Activated gamma-delta T cell treated with anti-CD3 and anti-CD28 coated beads, Interleukin-2, amount 50 U/mL, for 16 hours (primary cell): ENCODE measurements at places on chromosomes 12 and 14.

DNA sequence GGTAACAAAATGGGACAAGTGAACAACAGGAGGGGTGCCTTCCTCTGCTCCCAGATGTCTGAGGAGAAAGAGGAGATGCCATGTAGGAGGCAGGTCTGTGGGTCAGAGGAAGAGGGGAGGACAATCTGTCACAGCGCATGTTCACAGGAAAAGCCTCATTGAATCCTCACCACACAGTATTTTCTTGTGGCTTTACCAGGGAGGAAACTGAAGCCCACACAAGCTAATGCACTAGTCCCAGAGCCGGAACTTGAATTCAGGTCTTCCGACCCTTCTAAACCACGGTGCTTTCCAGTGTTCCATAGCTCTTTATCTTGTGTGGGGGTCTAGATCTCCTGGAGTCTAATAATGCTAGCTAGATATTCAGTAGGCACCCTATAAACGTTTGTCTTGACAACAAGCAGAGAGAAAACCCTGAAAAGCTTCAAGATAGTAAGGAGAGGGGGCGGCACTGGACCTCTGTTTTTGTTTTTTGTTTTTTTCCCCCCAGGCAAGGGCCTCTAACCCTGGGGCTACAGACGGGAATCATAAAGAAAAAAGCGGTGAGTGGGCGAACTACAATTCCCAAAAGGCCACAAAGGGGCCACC is 371 bp upstream of the SHMT2 start:
- no peak for DNase-seq

DNA sequence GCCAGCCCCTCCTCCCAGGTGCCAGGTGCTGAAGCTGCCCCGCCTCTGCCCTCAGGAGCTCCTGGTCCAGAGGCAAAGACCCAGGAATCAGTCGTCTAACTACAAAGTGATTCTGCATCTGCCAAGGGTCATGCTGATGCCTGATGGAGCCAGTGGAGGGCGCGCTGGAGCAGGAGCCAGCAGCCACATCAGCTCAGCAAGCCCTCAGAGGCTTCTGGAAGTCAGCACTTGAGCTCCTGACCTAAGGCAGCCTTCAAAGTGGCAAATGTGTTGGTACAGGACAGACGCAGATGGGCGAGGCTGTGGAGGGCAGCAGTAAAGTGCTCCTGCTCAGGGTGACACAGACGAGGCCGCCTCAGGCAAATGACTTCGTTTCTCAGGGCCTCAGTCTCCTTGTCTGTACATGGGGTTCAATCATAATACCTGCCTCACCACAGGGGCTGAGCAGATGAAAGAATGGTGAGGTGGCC is 10.9 kb downstream of the C12orf43 start:
- DNase-seq, result peak; percentile 9

DNA sequence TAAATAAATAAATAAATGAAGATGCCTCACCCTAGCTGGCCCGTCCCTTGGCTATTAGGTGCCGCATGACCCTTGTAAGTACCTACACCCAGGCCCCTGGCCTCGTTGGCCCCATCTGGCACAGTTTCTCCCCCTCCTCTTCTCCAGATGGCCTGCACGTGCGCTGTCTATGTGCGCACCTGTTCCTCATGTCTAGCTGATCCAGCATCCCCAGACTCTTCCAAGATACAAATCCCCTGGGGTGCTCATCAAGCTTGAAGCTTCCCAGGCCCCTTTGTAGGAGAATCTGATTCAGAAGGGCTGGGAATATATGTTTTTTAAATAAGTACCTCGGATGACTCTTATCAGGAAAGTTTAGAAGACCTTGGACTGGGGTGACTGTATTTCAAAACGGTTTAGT is 133.3 kb downstream of the CHST11 start:
- DNase-seq, result no peak

DNA sequence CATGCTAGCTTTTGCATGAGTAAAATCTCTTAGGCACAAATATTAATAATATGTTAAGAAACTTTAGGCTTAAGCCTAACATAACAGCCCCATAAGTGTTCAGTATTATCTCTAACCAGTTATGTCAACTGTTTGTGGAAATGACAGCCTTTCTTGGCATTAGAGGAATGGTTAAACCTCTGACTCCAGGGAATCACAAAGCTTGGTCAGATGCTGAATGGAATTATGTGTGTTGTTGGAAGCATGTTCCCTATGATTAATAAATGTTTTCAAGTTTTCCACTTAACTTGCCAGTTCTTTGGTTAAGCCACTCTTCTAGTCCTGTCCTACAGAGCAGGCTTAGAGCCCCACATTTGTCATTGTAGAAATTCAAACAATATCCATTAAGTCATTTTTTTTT is 17.0 kb downstream of the PSEN1 start:
- DNase-seq, result no peak

DNA sequence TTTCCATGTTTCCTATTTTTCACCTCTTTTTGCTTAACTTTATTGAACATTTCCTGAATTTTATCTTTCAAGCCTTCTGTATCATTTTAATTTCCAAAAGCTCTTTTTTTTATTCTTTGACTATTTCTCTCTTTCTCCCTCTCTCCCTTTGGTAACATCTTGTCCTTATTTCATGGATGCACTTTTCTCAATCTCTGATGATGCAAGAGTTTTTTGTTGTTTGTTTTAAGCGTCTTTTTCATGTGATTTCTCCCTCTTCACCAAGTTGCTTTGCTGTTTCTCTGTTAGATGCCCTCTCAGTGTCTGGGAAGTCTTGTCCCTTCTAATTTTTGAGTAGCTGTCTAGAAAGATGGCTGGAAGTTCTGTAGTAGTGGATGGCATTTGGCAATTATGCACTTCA is 62.6 kb downstream of the ANO6 start:
- DNase-seq, result no peak

- no peak for DNase-seq
Observed at GRCh38 chr12:7716381-7716780, 5.1 kb downstream of the DPPA3 start.

DNA sequence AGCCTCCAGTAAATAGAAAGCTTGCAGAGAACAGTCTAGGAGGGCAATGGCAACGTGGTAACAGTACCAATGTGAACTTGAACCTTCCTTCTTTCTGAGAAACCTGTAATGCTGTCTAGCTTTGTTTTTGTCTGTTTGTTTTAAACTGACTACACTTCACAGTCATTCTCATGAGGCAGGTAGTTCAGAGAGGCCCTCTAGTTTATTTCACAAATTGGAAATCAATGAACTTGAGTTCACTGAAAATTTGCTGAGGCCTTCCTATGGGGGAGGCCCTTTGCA is 2.9 kb upstream of the ATP2A2 start:
- DNase-seq, result no peak

DNA sequence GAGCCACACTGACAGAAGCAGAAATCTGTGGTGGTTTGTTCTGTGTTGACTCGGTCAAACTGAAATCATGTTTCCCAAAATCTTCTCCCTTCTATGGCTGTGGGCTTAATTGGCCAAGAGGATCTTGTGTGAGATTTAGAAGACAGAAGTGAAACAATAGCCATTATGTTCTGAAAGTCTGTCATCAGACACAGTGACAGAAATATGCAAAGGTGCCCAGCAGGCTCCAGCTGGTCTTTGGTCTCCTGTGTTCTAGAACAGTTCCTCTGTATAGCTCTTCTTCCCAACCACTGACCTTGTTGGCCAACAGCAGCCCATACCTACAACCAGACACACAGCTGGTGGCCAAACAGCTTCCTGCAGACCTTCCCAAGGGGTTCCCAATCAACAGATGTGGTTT is 25.0 kb upstream of the COCH start:
- DNase-seq, result no peak

DNA sequence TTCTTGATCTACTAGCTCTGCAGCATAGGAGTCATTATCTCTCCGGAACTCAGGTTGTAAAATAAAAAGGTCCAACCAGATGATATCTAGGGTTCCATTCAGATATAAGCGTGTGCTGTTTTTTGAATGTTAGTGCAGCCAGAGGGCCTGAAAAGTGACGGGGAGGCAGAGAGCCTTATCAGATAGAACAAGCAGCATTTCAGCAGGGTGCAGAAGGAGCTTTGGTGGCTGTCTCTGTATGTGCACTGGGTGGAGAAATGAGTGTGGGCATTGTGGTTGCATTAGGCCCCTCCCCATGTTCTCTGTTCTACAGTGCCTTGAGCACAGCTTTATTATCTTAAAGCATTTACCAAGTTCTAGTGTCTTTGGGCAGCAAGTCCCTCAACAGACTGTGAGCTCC is 275.1 kb downstream of the NRXN3 start:
- DNase-seq, result no peak

DNA sequence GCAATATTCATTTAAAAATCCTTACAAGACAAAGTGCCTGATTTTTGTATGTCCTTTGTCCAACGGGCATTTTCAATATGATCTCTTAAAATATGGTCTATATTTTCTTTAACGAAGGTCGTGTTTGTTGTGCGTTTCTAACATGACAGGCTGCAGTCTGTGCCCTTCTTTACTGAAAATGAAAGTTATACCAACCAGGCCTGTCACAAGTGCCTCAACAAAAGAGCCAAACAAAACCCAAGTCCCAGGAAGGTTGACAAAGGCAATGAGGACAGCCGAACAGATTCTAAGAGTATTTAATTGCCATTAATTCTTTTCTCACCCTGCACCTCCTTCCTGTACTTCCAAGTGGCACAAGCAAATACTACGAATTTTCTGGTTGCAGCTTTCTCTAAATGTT is 13.9 kb downstream of the PAX9 start:
- no peak for DNase-seq

- DNase-seq, result no peak
Observed at GRCh38 chr12:111086947-111087700, 166.7 kb upstream of the MYL2 start.

DNA sequence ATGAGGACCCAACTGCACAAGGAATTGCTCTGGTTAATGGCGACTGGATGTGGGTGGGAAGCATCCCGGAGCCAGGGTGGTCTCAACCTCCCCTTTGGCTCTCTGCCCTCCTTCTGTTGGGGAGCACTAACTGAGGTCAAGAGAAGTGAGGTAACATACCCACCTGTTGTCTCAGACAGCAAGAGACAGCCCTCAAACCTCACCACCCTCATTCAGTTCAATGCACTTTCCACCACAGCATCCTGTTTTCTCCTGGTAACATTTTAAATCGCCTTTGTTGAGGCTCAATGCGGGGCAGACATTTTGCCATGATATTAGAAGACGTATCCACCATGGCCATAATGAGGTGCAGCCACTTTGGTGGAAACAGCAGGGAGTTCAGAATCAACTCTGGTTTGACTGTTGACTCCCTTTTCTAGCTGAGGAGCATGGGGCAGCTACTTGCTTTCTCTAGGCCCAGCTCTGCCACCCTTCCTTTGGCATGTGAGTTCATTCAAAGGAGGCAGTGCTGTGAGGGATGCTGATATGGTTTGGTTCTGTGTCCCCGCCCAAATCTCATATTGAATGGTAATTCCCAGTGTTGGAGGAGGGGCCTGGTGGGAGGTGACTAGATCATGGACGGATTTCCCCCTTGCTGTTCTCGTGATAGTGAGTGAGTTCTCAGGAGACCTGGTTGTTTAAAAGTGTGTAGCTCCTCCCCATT is 338.6 kb downstream of the PCNX1 start:
- DNase-seq, result no peak

DNA sequence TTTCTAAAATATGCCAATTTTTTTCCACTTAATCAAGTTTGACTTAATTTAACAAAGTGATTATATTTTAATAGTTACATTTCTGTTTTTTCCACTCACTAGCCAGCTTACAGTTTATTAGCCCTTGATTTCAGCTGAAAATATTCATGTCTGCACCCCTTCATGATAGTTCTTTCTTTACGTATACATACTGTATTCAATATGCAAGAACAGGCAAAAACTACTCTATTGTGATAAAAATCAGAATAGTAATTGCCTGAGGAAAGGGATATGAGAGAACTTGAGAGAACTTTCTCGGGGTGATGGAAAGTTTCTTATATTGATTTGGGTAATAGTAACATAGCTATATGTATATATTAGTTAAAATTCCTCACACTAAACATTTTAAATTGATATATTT is 17.4 kb upstream of the PSMA6 start:
- no peak for DNase-seq

- no peak for DNase-seq
Observed at GRCh38 chr14:23430723-23431085, 4.8 kb downstream of the MYH7 start.

GRCh38 chr14:67416085-67416484 is 4.1 kb upstream of the PLEK2 start:
- no peak for DNase-seq

DNA sequence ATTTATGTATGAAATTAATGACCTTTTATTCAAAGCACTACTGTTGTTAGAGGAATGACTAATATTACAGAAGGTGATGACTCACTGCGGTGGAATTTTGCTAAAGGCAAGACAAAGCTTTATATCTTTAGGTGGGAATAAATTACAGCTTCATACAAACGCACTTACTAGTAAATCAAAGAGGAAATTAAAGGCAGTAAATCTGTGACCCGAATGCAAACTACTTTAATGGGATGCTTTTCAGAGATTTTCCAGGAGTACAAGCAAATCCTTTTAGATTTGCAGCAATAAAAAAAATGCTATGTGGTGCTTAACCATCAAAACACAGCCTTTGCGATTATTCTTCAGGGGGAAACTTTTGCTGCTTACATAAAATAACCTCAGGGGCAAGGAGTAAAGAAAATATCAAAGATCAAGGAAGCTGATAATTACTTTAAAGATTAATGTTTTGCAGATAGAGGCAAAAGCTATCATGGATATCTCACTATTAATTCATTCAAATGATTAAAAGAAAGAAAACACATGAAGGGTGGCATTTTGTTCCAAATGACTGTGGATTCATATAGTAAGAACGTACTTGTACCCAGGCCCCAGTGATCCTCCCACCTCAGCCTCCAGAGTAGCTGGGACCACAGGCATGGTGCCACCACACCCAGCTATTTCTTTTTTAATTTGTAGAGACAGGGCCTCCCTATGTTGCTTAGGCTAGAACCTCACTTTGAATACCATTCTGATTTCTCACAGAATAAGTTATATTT is 98.9 kb downstream of the DENND5B start:
- no peak for DNase-seq

GRCh38 chr14:60102389-60102788 is 10.7 kb downstream of the PCNX4 start:
- no peak for DNase-seq

DNA sequence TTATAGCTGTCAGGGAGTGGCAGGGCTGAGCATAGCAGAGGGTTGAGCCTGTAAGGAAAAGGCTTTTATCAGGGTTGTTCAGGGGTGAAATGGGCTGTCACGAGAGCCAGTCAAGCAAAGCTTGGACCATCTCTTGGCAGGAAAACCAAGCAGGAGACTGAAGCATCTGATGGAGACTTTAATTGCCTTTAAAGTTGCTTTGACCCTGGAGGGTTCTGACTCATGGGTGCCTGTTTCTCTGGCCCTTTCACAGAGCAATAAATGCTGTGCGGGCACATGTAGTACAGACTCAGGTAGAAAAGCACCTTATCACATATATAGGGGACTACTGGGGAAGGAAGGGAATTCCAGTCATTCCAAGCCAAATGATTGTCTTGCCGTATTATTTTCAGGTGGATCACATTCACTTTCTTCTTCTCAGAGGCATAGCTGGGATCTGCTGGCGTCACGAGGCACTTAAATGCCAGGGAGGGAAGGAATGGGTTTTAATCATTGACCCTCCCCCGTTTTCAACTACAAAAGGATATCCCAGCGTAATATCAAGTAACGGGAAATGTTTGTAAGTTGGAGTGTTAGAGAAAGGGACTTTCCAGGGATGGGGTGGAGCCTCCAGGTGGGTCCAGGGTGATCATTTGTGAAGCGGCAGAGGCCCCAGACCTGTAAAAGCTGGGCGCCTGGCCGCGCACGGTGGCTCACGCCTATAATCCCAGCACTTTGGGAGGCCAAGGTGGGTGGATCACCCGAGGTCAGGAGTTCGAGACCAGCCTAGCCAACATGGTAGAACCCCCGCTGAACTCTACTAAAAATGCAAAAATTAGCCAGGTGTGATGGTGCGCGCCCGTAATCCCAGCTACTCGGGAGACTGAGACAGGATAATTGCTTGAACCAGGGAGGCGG is 34.9 kb downstream of the PLEKHD1 start:
- no peak for DNase-seq
